Foreskin keratinocyte (primary cell): ENCODE measurements at places on chromosomes 6 and 20.

DNA sequence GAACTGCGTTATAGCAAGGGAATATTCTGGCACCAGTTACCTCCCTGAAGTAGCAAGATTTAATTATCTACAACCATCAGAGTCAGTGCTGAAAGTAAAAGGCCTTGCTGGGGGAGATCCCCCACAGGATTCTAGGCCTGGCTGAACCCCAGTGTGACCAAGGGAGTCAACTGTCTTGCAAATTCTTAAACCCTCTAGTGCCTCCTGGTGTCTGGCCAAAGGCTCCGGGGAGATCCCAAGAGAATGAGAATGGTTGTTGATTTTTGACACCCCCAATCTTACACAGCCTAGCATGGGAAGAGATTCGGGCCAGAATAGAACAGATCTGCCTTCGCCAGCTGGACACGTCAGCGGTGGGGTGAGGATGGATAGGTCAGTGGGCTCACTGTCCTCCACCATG is 179.4 kb downstream of the ERMARD start:
- no peak for DNase-seq

GRCh38 chr6:98894810-98895209 is 52.9 kb downstream of the FBXL4 start:
- DNase-seq, result no peak

DNA sequence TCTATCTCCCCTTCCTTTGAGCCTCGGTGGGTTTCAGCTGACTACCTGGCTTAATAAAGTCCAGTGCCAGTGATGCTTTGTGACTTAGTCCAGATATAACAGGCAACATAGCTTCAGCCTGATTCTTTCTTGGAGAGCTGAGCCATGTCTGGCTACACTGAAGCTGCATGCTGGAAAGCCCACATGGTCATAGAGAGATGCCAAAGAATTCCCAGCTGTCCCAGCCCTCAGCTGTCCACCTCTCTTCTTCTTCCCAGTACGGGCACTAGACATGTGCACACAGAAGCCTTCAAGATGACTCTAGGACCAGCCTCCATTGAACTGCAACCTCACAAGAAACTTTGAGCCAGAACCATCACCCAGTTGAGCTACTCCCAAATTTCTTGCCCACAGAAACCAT is 154.1 kb upstream of the MYLIP start:
- no peak for DNase-seq

- DNase-seq, result peak; percentile 7
Observed at GRCh38 chr6:41878246-41878645, 16.9 kb downstream of the USP49 start.

GRCh38 chr6:45447005-45447404 is 69.3 kb upstream of the SUPT3H start:
- no peak for DNase-seq

GRCh38 chr6:170288852-170289179 is 2.1 kb downstream of the DLL1 start:
- DNase-seq, result no peak
